ENCODE measurements at places on chromosomes 2 and 18. TPM values are rescaled to one million over a fixed set of nuclear protein-coding genes. Genes with fewer than 3 reads are reported as not detected.

- no peaks in the 10 kb centered on the region for H3K27me3 ChIP-seq
- no peak for DNase-seq
- no peak overlapping the region for H3K27ac ChIP-seq
- no peaks in the 10 kb centered on the region for H3K36me3 ChIP-seq
Observed at GRCh38 chr18:41128126-41128525, 826.9 kb upstream of the PIK3C3 start.

DNA sequence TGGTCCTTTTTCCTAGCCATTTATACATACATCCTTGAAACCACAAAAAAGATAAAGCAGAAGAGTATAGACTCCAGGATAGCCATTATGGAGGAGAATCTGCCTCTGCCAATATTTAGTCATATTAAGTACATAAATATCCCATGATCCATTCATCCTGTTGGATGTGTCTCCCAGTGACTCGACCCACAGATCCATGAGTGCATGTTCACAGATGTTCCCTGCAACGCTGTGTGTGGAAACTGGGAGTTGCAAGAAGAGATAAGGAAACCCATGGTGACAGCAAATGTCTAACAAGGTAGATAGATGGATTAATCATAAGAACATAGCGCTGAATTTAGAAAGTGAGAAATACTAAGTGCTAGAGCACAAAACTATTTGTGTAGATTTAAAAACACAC lies 34.5 kb downstream of the STK39 start:
- H3K27ac ChIP-seq = no peak overlapping the region
- peaks cover 3% of the 10 kb centered on the region for H3K27me3 ChIP-seq

- no peak for DNase-seq
- no peaks in the 10 kb centered on the region for H3K4me1 ChIP-seq
- no peak overlapping the region for H3K27ac ChIP-seq
- no peaks in the 10 kb centered on the region for H3K27me3 ChIP-seq
- H3K36me3 ChIP-seq = no peaks in the 10 kb centered on the region
- H3K4me3 ChIP-seq = no peak overlapping the region
Observed at GRCh38 chr2:58553937-58554336, 312.8 kb upstream of the FANCL start.

Gene RALB
- total RNA-seq = 21.7 TPM

Gene ST6GAL2
- not detected for total RNA-seq

Data from GM12878 (cell line).